Activated naive CD4-positive, alpha-beta T cell (primary cell): ENCODE measurements at places on chromosomes 3 and 15.

GRCh38 chr15:73681063-73681462 lies 3.1 kb upstream of the CD276 start:
- no peak for DNase-seq

DNA sequence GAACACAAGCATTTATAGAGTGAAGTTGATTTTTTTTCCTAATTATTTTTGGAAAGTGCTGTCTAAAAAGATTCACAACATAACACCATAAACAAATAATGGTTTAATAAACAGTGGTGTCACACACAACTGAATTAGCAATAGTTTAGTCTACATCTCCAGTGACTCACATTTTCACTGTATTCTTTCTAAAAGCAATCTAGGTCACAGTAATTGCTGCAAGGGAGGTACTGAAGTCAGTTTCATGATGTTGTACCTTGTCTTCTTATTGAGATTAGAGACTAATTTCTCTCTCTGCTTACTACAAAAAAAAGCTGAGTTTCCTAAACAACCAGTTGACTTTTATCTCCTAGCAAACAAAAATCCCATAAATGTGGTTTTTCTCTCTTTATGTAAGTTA lies 29.6 kb downstream of the PLSCR4 start:
- DNase-seq = no peak

GRCh38 chr3:38950581-38950980 lies 101.2 kb downstream of the SCN11A start:
- no peak for DNase-seq

DNA sequence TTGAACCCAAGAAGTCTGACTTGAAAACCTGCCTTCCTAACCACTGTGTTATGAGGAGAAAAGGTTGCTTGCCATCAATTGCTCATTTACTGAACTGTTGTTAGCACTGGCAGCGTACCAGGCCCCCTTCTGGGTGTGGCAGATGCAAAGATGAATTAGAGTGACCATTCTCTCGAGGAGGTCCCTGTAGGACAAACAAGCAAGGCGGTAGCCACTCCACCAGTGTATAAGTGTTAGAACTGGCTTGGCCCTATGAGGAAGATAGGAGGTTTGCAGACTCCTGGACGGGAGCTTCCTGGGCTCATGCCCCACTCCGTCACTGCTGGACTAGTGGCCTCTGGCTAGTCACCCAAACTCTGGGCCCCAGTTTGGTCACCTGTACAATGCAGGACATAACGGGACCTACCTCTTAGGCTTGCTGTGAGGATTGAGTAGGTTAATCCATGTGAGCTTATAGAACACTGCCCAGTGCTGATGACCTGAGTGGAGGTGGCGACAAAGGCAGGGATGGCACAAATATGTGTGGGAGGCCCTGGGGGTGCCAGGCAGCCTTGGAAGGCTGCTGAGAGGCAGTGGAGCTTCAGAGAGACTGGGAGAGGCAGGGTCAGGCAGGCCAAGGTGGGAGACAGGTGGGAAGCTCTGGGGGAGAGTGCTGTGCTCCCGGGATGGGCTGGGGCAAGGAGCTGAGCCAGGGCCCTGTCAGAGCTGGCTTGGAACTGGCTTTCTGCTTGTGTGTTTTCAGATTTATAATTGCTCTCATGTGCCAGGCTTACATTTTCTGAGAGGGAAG lies 145.9 kb downstream of the DNAJB8 start:
- no peak for DNase-seq

DNA sequence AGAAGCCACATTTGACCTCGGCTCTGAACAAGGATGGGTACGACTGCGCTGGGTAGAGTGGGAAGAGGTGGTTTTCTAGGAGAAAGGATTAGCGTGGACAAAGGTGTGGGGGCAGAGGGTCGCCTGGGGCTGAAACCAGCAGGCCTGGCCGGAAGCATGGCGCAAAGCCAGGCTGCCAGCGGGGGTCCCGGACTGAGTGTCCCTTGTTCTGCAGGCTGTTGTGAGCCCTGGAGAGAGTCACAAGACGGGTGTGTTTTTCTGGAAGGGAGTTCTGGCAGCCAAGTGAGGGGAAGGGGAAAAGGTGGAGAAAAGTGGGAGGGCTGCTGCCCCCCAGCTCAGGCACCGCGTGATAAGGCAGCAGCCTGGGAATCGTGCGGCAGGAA lies 98.5 kb upstream of the MEF2A start:
- DNase-seq = no peak

DNA sequence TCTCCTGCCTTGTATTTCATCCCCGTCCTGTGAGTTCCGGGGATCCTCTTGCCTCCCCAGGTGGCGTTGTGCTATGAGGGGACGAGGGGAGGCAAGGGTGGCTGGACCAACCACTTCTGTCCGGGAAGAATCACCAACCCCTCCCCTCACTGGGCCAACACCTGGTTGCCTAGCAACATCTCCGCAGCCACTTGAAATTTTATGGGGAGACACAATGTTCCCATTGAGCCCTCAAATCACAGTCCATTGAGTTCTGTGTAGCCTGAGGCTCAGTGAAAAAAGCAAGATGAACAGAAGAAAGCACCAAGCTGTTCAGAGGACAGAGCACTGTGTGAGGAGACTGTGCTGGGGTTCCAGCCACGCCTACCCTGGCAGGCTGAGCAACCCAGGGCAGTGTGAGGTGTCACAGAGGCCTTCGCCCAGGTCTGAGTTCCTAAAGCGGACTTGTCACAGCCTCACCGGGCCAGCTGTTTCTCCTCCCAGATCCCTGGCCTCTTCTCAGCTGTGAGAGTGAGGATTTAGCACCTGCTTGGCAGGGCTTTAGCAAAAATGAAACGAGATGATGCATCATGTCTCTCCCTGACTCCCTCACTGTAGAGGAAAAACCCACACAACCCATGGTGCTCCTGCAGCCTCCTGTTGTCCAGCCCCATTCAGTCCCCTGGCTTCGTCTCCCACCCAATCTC lies 76.8 kb downstream of the ATP2B2 start:
- no peak for DNase-seq

GRCh38 chr3:30418443-30418842 lies 188.0 kb upstream of the TGFBR2 start:
- DNase-seq = no peak

DNA sequence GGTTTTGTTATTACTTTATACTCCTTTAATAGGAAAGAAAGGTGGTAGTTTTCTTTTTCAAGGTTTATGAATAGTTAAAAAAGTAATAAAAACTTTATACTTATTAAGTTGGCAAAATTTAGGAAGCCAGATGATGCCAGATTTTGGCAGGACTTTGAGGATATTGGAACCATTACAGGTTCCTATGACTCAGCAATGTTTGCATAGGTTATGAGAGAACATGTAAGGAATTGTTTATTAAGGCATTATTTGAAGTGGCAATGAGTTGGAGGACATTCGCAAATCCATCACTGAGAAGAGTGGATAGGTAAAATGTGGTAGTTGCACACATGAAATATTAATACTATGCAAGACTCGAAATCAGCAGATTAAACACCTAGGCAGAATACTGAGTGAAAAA lies 29.9 kb downstream of the CDAN1 start:
- DNase-seq = no peak

DNA sequence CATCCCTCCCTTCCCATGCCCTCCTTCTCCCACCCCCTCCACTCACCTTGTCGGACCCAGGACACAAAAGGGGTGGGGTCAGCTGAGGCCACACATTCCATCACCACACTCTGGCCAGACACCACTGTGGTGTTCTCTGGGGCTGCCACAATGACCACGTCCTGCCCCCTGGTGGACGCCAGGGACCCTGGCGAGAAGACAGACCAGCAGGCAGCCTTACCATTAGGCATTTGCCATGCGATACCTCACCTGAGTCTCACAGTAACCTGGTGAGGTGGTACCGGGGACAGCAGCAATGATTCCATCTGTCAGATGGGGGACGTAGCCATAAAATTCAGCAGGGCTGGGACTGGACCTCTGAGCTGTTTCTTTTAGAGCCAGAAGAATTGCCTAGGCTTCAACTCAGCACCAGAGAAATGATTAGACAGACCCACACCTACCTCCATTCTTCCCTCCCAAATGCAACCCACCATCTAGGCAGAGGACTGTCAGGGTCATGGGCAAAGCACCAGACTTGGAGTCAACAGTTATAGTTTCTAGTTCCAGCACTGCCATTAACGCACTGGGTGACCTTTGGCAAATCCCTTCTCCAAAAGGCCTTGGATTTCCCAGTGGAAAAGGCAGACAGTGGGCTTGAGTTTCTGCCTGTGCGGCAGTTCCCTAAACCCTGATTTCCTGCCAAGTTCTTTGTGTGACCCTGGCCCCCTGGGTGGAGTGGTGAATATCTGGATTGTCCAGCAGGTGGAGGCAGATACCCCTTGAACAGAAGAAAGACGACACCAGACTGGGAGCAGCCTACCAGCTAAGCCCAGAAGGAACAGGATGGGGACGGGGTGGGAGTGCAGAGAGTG lies 21.8 kb downstream of the IGDCC4 start:
- peak; percentile 28 for DNase-seq

DNA sequence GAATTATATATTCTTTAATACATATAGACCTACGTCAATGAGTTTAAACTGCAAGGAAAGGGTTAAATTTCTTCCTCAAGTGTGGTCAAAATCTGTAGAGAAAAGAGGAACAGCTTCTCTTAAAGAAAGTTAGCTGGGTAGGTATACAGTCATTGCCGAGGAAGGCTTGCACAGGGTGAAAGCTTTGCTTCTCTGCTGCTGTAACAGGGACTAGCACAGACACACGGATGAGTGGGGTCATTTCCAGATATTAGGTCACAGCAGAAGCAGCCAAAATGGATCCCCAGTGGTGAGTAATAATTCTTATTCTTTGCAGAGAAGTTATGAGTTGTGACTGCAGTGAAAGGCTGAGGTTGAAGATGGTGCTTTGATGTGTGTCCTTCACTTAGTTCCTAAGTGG lies at the start of gene CD86:
Gene CD86, plus strand, starts transcription at position 148 of the 400 bp plus-strand sequence. Its CDS starts 128 bp downstream, at position 276.
- DNase-seq = no peak

GRCh38 chr3:194070634-194071409 lies 65.1 kb upstream of the HES1 start:
- DNase-seq = peak; percentile 49

- DNase-seq = no peak
These were observed 26.8 kb downstream of the LRTM1 start for GRCh38 chr3:54900838-54901591.

DNA sequence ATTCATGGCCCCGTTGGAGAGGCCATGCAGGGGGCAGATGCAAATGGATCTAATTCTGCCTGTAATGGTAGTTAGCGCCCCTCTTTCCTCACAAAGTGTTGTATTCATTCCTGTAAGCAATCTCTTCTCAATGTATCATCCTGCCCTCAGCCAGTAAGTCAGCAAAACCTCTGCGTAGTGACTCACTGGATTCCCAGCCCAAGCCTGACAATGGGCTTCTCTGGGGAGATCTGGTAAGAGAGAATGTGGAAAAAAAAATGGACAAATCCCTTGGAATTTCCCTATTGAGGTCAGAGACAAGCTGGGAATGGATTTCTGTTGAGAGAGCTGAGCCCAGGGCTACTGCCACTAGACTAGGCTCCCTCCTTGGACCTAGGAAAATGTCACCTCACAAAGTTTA lies 25.4 kb downstream of the ADPGK start:
- no peak for DNase-seq

DNA sequence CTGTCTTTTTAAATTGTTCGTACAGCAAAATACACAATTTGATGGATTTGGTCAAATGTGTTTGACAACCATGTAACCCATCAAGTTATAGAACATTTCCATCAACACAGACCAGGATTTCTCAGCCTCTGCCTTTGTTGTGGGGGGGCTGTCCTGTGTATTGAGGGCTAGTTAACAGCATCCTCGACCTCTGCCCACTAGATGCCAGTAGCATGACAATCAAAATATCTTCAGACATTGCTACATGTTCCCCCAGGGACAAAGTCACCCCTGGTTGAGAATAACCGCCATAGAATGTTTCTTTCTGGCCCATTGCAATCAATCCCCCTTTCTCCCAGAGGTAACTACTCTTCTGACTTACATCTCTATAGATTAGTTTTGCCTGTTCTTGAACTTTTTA lies 310.1 kb upstream of the RGMA start:
- no peak for DNase-seq

DNA sequence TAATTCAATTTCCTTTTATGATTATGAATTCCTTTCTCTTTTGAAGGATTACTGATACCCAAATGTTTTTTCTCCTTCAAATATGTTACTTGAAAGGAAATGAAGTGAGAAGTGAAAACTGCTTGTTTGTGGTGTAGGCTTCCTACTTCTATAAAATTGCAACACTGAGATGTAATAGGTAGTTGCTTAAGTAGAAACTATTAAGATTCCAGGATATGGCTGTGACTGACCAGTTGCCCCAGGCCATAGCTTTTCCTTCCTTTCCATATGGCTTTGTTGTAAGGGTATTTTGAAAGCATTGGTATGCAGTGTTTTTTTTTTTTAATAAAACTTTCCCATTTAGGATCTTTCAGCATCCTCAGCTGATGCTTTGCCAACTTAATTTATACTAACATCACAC lies 28.5 kb downstream of the DNAJC13 start:
- no peak for DNase-seq

DNA sequence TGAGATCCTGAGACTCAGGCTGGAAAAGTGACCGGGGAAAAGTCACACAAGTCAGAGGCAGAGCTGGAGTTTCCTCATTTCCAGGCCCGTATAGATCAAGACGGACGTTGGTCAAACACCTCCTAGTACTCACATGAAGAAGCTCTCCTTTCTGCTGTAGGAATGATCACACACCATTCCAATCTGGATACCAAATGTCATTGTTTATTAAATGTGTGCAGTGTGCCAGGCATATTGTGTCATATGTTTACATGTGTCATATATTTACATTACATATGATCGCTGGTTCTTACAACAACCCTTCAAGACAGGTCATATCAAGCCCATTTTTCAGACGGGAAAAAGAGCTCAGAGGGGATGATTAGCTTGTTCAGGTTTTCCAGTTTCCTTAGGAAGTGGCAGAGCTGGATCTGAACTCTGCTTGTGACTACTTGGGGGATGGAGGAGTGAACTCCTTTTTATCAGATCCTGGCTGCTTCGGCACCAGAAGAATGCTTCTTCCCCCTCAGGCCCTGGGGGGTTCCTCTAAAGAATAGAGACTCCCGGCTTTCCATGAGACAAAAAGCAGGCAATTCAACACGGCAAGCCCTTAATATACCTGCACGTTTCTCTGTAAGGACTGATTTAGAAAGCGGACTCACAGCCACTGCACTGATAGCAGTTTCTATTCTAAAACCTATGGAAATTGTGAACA lies 41.9 kb downstream of the FAM43A start:
- DNase-seq = no peak

- no peak for DNase-seq
These were observed 176.9 kb upstream of the LMCD1 start for GRCh38 chr3:8324747-8325146.

- DNase-seq = no peak
These were observed 7.7 kb upstream of the KY start for GRCh38 chr3:134658555-134658954.

DNA sequence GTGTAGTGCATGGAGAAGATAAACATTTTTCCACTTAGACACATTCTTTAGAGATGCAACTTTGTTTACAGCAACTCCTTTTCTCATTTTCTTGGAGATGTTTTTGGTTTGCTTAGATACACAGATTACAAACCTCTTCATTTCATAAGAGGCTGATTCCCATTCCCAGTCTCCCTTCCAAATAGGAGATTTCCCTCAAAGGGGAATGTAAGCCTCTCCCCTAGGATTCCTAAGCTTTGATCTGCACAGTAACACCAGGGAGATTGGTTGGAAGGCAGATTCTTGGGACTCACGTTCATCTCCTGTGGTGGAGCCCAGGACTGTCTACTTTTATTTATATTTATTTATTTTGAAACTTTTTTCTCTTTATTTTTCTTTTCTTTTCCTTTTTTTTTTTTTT lies 63.2 kb downstream of the MCTP2 start:
- no peak for DNase-seq

- no peak for DNase-seq
These were observed 6.3 kb upstream of the CACNA2D2 start for GRCh38 chr3:50509715-50510114.

GRCh38 chr3:22372292-22373062 lies 621.5 kb upstream of the ZNF385D start:
- no peak for DNase-seq
